Natural killer cell (primary cell): ENCODE measurements at places on chromosomes 3 and 15.

GRCh38 chr3:110413266-110413665 is 658.4 kb upstream of the NECTIN3 start:
- no peak for DNase-seq

DNA sequence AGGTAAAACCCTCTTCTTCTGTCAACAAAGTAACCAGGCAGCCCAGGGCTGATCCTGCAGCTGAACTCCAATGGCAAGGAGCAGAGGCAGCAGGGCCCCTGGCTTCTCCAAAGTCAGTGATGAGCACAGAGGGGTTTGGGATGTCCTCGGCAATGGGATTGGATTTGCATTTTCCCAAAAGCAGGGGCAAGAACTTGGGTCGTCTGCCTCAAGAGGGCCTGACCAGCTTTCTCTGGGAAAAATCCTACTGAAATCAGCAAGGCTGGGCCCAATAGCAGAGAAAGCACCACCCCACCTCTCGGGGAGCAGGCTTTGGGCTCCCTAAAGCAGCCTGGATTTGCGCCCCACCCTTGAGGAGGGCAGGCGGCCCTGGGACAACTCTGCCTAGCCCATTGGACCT is 210.0 kb upstream of the IGF1R start:
- no peak for DNase-seq

DNA sequence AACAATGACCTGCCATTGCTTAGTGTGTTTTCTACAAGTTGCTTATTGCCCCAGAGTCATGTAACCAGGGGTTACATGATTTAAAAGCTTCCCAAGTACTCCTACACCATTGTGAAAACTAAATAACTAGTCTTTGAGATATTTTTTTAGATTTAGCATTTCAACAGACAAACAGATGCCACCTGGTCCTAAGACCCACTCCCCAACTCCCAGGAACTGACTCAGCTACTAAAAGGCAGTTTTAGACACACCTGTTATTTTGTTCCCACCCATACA is 28.1 kb upstream of the KBTBD12 start:
- DNase-seq = no peak

GRCh38 chr3:64867224-64867623 is 179.4 kb upstream of the ADAMTS9 start:
- DNase-seq = no peak

GRCh38 chr3:43768381-43768973 is 77.7 kb downstream of the ABHD5 start:
- DNase-seq = no peak

GRCh38 chr15:86834115-86834863 is 754.6 kb downstream of the AGBL1 start:
- DNase-seq = no peak

DNA sequence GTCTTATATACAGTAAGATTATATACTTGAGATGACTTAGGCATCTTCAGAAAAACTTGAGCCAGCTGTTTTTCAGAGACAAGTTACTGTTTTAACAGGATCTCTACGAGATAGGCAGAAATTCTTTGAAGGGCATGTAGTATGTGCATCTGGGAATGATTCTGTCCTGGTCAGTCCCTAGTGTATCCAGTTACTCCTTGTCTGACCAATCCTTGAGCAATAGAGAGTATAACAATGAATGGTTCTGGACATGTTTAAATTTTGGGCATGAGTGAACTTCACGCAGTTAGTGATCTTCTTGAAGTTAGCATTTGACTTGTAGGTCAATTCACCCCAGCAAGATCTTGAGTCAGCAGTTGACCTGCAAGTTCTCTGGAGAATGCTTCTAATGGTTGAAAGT is 24.7 kb upstream of the HHLA2 start:
- DNase-seq = no peak
